ENCODE measurements at places on chromosomes 2 and 18. TPM values are rescaled to one million over a fixed set of nuclear protein-coding genes. Genes with fewer than 3 reads are reported as not detected.

PAX8 gene
- 14.5 TPM for total RNA-seq

DTNA gene
- total RNA-seq, result 10.9 TPM

C1QL2 gene
- not detected for total RNA-seq

ABCG8 gene
- total RNA-seq, result 1.6 TPM

HOXD4 gene
- not detected for total RNA-seq

NAPG gene
- total RNA-seq, result 45.0 TPM

SULT1C2 gene
- 2.0 TPM for total RNA-seq

ASIC4 gene
- 0.17 TPM for total RNA-seq

MC5R gene
- total RNA-seq, result not detected

SPC25 gene
- total RNA-seq, result 77.0 TPM

HOXD13 gene
- not detected for total RNA-seq

DSG1 gene
- total RNA-seq, result not detected

AFF3 gene
- not detected for total RNA-seq

SCN2A gene
- 0.07 TPM for total RNA-seq

SCG2 gene
- 0.56 TPM for total RNA-seq

MROH2A gene
- 0.33 TPM for total RNA-seq

RAX gene
- not detected for total RNA-seq

DAW1 gene
- 2.4 TPM for total RNA-seq

GORASP2 gene
- 105 TPM for total RNA-seq

MOGAT1 gene
- 35.9 TPM for total RNA-seq

TCF23 gene
- total RNA-seq, result not detected

TTC39C gene
- 21.7 TPM for total RNA-seq

FAM136A gene
- total RNA-seq, result 53.7 TPM

UBXN4 gene
- total RNA-seq, result 94.4 TPM

FEV gene
- not detected for total RNA-seq

DES gene
- total RNA-seq, result not detected

Measured in Calu3 (cell line).